ENCODE measurements at places on chromosomes 16 and 17.

- no peak for DNase-seq
These were observed 29.0 kb downstream of the KATNB1 start for GRCh38 chr16:57764341-57765159.

DNA sequence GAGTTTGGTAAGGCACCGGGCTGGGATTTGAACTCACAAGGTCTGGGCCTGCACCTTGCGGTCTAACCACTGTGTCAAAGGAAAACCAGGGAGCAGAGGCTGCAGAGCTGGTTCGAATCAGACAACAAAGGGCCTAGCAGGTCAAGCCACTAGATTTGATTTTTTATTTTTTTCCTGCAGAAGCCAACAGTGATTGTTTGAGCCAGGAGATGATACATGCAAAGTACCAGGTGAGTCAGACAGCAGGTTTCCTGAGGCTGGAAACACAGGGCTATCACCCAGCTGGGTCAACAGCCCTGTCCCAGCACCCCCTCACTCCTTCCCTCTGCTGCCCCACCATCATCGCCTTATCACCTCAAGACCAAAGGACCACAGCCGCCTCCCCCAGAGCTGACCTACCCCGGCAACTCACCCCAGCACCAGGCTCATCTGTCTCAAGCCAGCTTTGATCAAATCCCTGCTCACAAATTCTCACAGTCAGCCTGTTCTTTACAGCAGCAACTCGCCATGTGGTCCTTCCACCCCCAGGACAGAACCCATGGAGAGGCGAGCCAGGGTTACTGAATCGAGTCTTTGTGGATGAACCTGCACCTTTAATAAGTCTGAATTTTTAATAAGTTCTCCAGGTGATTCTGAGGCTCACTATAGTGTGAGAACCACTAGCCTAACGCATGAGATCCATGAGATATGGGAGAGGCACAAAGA, 13.0 kb upstream of the KRT19 start:
- no peak for DNase-seq

DNA sequence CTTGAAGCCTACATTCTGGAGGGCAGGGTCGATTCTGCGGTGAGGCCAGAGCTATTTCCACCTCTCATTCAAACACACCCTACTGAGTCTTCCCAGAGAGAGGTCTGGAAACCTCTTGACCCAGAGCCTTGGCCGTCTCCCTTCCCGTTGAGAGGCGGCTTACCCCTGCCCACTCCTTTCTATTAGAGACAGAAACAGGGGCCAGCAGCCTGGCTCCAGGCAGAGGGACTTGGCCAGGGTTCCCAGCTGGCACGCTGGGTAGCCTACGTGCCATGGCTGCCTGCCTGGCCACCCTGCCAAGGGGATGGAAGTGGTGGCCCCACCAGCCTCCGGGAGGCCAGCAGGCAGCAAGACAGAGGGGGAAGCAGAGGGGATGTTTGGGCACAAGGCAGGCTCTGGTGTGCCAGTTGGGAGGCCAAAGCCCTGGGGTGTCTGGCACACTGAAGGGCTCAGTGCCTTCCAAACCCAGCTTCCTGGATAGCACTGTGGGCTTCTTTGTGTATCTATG, 6.0 kb downstream of the STAC2 start:
- no peak for DNase-seq

DNA sequence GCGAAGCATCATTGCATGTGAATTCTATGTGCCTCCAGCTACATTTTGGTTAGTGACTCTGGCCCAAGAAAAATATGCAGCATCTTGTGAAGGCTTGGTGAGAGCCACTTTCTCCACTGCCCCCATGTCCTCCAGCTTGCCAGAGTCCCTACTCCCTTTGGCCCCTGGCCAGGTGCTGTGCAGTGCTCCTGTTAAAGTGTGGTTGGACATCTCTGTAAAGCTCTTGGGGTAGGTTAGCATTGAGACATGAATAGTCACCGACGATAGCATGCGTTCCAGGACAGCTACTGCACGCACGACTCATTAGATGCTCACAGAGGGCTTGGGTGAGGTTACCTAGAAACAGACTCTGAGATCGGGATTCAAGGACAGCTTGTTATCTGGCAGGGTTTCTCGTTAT, 48.6 kb downstream of the FOXL1 start:
- DNase-seq: no peak

GRCh38 chr17:63985387-63986140, 12.6 kb upstream of the PRR29 start:
- no peak for DNase-seq

DNA sequence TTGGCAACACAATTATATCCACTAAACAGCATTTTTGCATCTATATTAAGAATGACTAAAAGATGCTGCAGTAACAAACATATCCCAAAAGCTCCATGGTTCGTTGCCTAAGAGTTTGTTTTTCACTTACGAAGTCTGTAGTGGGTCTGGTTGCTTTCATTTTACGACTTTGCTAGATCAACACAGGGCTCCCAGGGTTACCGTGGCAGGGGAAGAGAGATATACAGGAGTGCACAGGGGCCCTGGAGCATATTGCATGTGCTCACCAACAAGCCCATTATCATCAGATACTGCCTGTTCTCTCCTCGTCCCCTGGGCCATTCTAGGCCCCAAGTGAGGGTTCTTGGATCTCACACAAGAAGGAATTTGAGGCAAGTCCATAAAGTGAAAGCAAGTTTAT, 3.1 kb upstream of the MMP2 start:
- no peak for DNase-seq

DNA sequence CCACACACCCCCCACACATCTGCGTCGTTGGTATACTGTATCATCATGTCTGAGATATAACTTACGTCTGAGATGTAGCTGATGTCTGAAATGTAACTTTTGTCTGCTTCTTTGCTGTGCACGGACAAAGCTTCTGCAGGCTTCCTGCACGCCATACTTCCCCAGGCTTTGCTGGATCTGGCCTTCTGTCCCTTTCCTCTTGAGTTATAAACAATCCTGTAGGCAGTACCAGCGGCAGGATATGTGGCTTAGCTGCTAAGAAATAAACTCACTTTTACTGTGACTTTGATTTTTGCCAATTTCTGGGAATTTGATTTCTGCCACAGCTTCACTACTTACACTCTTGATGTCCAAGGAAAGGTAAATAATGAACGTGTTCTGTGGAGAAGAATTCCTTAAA, 184.4 kb downstream of the RPTOR start:
- no peak for DNase-seq

GRCh38 chr16:13552062-13552959, 367.6 kb upstream of the ERCC4 start:
- no peak for DNase-seq

GRCh38 chr17:52181782-52182181, 23.3 kb upstream of the CA10 start:
- no peak for DNase-seq

Data from stimulated activated CD8-positive, alpha-beta memory T cell treated with anti-CD3 and anti-CD28 coated beads, Interleukin-7, amount 100 ng/mL, for 1 hour (primary cell).